SK-N-SH (cell line): ENCODE measurements at places on chromosomes 11 and 22. TPM values are rescaled to one million over a fixed set of nuclear protein-coding genes. Genes with fewer than 3 reads are reported as not detected.

DNA sequence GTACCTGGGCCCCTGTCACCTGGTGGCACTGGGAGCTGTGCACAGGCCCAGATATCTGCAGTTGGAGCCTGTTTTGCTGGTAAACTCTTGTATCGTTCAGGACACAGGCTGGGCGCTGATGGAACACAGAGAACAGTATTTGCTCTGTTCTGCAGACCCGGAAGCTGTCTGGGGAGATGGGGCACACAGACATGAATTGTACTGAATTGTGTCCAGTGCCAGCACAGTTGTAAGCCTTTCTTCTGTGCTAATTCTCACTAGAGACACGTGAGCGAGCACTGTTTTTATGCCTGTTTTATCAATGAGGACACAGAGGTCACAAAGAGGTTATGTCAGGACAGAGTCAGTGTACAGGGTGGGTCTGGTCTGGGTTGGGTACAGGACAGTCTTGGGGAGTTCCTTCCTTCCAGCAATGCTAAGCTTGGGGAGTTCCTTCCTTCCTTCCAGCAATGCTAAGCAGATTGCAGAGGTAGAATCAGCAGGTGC, 24.4 kb upstream of the ACR start:
- DNase-seq = no peak

DNA sequence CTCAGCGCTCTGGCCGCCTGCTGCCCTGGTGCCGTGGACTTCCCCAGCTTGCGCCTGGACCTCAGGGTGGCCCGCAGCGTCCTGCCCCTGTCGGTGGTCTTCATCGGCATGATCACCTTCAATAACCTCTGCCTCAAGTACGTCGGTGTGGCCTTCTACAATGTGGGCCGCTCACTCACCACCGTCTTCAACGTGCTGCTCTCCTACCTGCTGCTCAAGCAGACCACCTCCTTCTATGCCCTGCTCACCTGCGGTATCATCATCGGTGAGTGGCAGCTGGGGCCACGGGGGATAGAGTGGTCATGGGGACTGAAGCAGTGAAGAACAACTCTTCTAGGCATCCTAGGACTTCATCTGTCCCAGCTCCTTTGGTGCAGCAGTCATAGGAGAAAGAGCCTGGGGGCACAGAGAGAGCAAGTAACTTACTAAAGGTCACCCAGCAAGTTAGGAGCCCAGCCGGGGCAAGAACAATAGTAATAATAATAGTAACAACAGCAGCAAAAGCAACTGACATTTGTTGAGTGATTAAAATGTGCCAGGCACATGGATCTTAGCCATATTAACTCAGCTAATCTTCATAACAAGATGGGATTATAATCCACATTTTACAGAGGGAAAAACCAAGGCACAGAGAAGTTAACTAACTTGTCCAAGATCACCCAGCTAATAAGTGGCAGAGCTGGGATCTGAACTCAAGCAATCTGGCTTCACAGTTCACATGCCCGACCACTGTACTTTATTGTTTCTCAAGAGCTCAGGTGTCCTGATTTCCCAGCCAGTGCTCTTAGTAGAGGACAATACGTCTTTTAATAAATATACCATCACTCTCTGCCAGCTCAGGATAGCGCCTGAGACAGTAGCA, 1.4 kb downstream of the SLC35C1 start:
- DNase-seq = no peak

DNA sequence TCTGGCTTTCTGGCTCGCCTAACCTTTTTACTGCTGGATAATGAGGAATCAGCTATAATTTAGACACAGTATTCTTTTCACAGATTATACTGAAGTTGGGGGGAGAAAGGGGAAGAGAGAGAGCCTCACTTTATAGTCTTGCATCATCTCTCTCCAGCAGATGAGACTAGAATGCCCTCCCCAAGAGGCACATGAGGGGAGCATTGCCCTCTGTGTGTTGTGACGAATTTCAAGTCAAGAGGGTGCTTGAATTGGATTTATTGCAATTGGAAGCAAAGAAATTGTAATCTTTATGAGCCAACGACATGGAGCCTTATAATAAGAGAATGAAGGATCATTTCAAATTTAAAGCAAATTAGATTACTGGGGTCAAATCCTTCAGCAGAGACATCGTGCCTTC, 17.6 kb upstream of the CADM1 start:
- DNase-seq = no peak

Gene ZC3H12C
- polyA plus RNA-seq = 2.8 and 3.9 TPM in 2 replicates

GRCh38 chr11:86938900-86939880, 16.0 kb downstream of the FZD4 start:
- DNase-seq = peak; percentile 41

DNA sequence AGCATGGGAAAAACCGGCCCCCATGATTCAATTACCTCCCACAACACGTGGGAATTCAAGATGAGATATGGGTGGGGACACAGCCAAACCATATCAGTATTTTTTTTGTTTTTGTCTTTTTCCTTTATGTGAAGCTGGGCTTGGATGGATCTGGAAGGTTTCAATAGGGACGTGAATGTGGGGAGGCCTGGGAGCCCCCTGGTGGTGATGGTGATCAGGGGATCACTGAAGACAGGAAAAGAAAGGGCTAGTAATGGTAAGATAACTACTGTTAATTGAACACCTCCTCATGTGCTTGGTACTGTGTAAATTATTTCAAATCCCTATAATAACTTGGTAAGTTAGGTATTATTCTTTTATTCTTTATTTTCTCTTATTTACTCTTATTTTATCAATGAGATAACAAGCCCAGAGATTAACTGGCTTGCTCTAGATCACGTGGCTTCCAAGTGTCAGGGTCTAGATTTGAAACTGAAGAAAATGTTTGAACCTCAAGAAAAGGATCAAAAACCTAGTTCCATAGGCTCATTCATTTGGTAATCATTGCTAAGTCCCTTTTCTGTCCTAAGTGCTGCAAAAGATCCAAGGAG, 364.2 kb downstream of the TENM4 start:
- peak; percentile 53 for DNase-seq

- DNase-seq = no peak
Observed at GRCh38 chr11:115437902-115438575, 66.2 kb downstream of the CADM1 start.

DNA sequence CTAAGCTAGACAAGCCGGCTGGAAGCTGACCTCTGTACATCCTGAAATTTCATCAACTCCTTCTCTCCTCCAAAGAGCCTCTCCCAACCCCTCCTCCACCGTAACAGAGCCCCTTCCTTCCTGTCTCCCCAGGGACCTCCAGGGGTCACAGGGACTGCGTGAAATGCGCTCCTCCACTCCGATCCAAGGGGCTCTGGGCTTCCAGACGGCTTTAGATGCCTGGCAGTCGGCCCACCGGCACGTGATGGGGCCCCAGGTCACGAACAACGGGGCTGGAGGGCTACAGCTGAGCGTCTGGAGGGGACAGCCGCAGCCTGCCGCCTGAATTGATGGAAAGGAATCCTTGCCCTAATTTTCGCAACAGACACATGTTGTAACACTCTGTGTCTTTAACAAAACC, 264.1 kb downstream of the MN1 start:
- DNase-seq = no peak

Gene ADM2
- polyA plus RNA-seq = 0.49 and 0.61 TPM in 2 replicates

Gene DRD4
- not detected in 2 replicates for polyA plus RNA-seq

- DNase-seq = peak; percentile 76
Observed at GRCh38 chr11:8531312-8531711, 62.7 kb downstream of the STK33 start.

GRCh38 chr11:125174057-125174456, 9.5 kb downstream of the PKNOX2 start:
- no peak for DNase-seq

Gene MAPK8IP2
- 2.3 and 2.7 TPM in 2 replicates for polyA plus RNA-seq

DNA sequence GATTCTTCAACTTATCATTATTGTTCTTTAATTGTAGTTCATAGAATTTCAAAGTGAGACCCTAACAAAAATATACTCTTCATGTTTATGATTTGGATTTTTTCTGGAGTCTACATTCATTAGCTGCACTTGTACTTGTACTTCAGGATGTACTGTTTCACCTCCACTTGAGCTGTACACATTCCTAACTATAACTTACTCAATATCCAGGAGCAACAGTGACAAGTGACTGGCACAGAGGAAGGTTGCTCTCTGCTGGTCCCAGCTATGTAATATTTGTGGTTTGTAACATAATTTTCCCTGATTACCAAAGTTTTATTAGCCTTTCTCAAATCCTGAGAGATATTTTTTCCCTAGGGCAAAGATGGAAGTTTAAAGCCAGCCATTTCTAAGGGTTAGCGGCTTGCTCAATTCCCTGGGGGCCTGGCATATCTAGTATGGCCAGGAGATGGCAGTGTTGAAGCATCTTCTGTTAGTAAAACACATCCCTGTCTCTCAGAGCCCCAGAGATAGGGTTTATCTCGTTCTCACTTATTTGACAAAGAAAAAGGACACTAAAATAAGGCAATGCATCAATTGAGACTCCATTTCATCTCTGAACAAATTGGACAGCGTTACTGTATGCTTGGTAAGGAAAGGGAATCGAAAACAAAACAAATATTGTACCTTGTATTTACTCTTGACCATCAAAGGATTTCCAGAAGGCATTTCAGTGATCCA, 14.2 kb downstream of the OR52A5 start:
- peak; percentile 22 for DNase-seq

GRCh38 chr22:22867996-22868715, 19.5 kb upstream of the IGLL5 start:
- no peak for DNase-seq

DNA sequence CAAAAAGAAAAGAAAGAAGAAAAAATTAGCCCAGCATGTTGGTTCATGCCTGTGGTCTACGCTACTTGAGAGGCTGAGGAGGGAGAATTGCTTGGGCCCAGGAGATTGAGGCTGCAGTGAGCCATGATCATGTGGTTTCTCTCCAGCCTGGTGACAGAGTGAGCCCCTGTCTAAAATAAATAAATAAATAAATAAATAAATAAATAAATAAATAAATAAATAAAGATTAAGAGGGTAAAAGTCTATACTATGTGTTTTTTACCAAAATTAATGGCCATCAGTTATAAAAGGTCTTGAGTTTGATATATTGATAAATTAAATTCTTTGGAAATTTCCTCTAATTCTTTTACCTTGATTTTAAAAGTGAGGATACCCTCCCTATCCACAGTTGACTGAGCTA, 25.2 kb upstream of the DEPDC7 start:
- no peak for DNase-seq

Gene OR52N4
- 0.10 TPM in 1 of 2 replicates, not detected in the other for polyA plus RNA-seq

DNA sequence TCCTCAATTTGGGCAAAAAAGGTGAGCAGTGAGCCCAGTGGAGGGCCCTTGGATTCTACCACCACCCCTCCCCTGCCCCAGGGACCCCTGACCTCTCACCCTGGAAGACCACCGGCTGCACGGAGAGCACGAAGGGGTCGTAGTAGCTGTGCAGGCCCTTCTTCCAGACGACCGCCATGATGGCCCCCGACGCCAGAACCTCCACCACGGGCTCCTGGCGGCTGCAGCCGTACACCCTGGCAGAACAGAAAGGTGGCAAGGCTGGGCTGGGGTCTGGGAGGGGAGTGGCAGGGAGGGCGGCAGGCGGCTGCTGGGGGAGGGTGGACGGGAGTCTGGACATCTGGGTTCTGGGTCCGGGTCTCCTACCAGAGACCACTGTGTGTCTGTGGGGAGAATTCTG, 23.3 kb downstream of the TMPRSS6 start:
- no peak for DNase-seq

Gene TESMIN
- 2.0 and 3.5 TPM in 2 replicates for polyA plus RNA-seq

DNA sequence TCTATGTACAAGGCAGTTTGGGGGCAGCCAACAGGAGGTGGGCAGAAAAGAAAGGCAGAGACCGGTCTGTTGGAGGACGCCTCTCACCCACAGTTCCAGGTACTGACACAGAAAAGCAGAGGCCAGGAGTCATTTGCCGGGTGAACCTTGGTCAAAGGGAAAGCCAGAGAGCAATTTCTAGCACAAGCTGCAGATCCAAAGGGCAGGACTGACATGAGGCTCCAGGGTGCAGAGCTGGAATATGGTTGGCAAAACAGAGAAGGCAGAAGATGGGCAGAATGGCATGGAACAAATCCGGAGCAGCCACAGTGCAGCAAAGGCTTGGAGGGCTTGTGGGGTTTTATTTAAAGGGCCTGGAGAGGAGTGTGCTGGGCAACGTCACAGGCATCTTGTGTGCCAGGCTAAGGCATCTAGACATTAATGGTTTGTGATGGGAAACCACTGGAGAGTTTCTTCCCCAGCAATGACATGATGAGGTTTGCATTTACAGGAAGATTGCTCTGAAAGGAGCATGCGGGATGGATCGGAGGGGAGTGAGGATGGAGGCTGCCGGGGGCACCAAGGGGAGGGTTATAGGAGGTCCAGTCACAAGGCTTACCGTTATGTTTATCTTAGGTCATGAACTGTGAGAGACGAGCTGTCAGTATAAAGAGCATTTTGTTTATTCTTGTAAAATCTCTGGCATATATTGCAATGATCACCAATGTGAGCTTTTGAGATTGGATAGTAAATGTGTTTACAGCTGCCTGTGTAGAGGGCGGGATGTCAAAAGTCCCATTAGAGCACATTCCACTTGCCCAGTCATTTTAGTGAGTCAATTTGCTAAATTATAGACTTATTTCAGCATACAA, 5.7 kb upstream of the MMP20 start:
- DNase-seq = no peak

DNA sequence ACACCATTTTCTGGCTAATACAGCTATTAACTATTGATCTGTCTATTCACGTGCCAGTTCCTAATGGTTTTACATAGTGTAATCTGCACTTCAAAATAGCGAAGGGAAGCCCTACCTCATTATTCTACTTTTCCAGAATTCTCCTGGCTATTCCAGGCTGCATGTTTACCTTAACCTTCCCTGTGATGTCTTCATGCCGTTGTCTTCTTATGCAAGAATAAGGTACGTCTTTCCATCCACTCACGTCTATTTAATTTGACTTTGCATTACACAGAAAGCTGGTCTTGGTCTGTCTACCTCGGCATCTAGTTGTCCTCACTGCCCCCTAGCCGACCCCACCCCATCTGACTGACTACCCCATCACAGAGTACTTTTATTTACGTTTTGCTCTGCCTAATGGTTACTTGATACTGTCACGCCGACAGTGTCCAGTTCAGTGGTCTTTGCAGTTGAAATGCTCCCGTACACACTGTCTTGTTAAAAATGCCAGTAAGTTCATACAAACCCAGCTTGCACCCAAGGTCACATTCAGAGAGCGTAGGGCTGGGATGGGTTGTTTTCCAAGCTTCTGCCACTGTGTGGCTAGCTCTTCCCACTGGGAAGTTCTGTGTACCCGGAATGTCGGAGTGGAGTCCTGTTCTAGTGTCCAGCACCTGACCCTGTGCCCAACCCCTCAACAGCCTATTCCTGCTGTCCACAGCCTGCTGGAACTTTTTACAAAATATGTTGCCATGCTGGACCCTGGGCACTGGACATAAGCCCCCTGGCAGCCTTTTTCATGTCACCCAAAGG, 15.0 kb downstream of the NEAT1 start:
- DNase-seq = no peak

GRCh38 chr11:121561716-121562115, 108.9 kb upstream of the SORL1-AS1 start:
- no peak for DNase-seq

DNA sequence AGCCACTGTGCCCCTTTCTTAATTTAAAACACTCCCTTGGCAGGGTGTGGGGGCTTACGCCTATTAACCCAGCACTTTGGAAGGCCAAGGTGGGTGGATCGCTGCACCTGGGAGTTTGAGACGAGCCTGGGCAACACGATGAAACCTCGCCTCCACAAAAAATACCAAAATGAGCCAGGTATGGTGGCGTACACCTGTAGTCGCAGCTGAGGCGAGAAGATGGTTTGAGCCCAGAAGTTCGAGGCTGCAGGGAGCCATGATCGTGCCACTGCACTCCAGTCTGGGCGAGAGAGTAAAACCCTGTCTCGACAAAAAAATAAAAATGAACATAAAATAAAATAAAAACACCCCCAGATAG, 45.0 kb downstream of the LINC01488 start:
- DNase-seq = no peak

Gene OPCML
- not detected in 2 replicates for polyA plus RNA-seq
